Stimulated activated naive B cell treated with anti-CD40 and anti-IgM and Interleukin-4, amounts not matched to agents 10 μg/mL and 1 μg/mL and 100 μg/mL, for 72 hours (primary cell): ENCODE measurements at places on chromosomes 4 and X.

GRCh38 chr4:102339018-102339417 is 6.3 kb downstream of the SLC39A8 start:
- DNase-seq, result no peak

DNA sequence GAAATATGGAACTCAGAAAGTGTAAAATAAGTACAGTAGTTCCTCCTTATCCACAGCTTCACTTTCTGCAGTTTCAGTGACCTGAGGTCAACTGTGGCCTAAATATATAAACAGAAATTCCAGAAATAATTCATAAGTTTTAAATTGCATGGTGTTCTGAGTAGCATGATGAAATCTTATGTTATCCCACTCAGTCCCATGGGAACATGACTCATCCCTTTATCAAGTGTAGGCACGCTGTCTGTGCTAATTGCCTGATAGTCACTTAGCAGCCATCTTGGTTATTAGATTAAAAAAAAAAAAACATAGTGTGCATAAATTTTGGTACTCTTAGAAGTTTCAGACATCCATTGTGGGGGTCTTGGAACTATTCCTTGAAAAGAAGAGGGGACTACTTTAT is 983.4 kb upstream of the ADGRL3 start:
- no peak for DNase-seq

DNA sequence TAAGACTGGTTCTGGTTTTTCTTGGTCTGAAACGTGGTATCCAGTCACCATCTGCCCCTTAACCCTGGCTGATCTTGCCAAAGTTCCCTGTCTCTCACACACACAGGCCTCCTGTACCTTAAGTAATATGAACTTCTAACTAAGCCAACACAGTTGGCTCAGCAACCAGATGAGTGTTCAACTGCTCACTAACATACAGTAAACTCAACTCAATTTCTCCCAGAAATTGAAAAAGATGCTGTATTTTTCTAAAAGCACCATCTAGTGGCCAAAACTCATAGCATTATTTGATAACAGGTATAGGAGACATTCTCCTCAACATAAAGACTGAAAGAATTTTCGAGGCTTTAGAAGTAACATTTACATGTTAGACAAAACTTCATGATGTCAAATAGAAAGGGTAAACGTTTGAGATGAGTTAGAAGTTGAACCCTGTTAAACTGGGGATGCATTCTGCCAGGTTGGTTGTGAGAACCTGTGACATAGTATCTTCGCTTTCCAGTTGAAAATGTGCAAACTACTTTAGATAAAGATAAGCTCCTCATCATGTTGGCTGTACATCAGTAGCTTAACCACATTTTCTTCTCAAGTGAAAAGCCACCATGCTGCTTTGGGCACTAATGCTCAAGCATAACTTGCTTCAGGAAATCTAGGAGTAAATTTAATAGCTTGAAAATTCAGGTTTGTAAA is 31.2 kb downstream of the CCNI start:
- no peak for DNase-seq

DNA sequence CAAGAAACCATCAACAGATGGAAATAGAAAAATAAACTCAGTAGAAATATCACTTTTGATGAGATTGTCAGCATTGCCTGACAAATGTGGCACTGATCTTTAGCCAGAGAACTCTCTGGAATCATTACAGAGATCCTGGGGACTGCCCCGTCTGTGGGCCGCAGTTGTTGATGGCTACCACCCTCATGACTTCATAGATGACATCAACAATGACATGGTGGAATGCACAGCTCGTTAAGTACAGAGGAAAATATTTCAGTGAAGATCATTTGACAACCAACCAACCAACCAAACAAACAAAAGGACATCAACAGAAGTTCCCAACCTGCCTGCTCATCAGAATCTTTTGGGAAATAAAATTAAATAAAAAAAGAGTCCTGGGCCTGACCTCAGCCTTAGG is 132.6 kb downstream of the UCHL1 start:
- DNase-seq, result no peak

- no peak for DNase-seq
Observed at GRCh38 chr4:98496152-98496845, 162.1 kb downstream of the TSPAN5 start.

GRCh38 chr4:1885414-1885813 is 14.2 kb downstream of the NSD2 start:
- DNase-seq, result no peak
